ENCODE measurements at places on chromosomes 7 and 10.

GRCh38 chr7:137147338-137147720 lies 196.2 kb downstream of the PTN start:
- no peak for DNase-seq

- no peak for DNase-seq
Measured at GRCh38 chr7:38518541-38518940, 112.6 kb downstream of the AMPH start.

DNA sequence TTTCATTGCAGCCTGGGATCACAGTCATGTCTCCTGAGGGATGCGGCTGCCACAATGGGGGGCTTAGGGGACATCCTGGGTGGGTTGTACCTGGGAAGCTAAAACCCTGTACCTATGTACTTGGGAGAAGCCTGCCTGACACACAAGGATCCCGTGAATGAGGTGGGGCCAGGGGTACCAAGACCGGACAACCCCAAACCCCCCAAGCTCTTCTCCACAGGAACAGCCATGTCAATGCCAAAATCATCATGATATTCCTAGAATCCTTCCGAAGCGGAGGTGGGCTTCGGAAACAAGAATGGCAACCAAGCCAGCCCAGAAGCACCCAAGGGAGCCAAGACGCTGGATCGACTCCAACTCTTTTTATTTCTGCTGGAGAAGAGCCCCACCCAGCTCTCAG lies 260.3 kb upstream of the TCERG1L start:
- no peak for DNase-seq

- no peak for DNase-seq
Measured at GRCh38 chr10:113094114-113094486, 144.1 kb downstream of the TCF7L2 start.

DNA sequence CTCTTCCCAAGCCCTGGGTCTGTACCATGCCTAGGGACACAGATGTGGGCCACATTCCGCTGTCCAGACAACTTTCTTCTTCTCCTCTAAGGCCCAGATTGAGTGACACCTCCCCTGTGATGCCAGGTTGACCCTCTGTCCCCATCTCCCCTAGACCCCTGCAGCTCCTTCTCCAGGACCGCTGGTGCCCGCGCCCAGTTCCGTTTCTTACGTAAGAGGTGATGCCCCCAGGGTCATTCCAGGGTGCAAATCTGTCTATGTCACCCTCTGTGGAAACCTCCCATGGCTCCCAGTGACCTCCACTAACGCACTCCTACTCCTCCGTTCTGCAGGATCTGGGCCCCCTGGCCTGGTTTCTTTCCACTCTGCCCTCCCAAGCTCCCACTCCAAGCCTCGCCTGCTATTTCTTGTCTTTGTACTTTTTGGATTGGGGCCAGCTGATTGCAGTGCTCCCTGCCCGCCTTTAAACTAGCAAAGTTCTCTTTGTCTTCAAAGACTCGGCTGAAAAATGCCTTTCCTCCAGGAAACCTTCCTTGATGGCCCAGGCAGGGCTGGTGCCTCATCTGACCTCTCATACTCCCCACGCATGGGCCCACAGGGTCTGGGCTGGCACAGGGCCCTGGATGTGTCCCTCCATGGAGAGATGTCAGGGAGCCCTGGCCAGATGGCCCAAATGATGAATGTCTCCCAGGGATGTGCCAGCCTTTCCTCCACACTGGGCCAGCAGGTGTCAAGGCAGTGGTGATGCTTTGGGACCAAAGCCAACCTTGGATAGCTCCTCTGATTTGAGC lies 21.3 kb upstream of the ELN start:
- no peak for DNase-seq

DNA sequence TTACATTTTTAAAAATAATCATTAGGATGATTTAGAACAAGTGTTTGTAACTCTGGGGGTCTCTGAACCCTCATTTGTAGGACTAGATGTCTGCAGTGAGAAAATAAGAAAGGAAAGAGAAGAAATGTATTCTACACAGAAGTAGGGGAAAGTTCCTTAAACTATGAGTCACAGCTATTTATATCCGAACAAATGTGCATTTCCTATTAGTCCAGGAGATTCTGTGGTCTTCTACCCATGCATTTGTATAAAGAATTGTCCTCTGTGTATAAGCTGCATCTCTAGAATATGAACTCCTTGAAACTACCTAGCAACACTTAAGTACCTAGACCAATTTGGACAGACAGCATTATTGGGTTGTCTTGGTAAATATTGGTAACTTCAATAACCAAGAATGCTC lies 15.9 kb upstream of the CD36 start:
- no peak for DNase-seq

- no peak for DNase-seq
Measured at GRCh38 chr10:88118729-88119128, 255.3 kb downstream of the PTEN start.

DNA sequence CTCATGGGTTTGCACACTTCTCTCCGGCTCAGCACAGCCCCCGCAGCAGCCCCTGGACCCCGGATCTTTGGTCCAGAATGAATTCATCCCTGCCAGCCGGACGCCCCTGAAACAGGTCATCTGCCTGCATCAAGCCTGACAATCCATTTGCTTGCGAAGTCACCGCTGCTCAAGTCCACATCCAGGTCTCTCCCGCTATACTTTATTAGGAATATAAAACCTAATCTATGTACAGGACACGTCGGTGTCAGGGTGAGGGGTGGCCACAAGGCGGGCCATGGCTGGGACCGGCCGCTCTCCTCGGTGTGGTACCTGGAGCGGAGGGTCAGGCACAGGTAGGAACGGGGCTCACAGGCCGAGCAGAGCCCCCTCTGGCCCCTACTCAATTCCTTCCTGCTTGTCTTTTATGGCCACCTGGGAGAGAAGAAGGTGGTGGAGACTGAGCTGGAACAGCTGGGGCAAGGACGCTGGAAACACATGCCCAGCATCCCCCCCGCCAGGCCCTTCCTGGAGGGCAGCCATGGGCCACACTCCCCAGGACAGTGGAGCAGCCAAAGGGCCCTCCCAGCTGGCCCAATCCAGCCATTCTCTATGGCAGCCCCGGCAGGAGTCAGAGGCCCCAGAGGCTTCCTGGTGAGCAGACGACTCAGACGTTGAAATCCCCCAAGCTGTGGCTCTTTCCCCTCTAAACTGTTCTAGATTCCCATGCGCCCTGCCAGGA lies 5.3 kb downstream of the POLR2J start:
- no peak for DNase-seq

- no peak for DNase-seq
Measured at GRCh38 chr7:139771001-139771956, 6.5 kb downstream of the HIPK2 start.

DNA sequence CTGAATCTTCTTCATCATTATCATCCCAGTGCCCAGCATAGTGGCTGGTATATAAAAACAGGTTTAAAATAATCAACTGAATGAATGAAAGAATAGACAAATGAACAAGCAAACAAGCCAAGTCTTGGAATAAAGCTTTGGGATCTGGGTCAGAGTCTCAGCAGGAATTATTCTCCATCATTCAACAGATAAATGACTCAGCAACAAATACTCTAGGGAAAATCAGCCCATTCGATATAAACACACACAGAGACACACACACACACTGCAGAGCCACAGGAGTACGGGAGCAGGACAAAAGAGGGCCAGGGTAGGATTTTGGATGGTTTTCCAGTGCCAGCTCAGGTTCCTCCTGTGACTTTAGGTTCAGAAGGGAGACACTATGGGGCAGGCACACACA lies 29.2 kb upstream of the DLX6 start:
- DNase-seq: no peak

DNA sequence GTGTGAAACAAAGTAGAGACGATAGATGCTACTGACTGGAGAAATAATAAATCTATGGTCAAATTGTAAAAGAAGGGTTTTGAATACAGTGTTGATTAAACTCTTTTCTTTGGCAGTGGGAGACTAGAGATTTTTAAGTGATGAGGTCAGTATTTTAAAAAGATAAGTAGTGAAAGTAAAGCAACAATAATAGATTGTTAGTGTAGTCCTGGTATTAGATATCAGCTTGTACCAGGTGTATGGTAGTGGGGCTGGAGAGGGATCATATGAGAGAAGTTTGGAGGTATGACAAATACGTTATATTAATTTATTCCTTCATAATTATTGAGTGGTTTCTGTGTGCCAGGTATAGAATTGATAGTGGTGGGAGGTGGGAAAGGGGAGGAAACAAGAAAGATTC lies 25.2 kb downstream of the PHTF2 start:
- no peak for DNase-seq

DNA sequence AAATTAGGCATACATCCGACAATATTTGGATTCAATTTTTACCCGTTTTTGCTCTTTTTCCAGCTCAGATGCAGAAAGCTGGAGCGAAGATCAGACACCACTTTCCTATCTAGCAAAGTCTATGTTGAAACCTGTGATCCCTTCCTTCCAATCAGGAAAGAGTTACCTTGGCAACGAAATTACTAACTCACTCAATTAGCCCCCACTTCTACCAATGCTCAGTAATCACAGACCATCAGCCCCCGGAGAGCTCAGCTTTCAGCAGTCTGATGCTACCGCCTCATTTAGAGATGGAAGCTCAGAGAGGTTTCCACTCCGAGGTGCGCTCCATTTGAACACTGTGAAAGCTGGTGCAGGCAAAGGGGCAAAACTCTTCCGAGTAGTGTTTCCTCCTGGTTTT lies 6.7 kb downstream of the FRAT1 start:
- no peak for DNase-seq

GRCh38 chr7:146119002-146119401 lies 2.4 kb downstream of the CNTNAP2 start:
- no peak for DNase-seq

DNA sequence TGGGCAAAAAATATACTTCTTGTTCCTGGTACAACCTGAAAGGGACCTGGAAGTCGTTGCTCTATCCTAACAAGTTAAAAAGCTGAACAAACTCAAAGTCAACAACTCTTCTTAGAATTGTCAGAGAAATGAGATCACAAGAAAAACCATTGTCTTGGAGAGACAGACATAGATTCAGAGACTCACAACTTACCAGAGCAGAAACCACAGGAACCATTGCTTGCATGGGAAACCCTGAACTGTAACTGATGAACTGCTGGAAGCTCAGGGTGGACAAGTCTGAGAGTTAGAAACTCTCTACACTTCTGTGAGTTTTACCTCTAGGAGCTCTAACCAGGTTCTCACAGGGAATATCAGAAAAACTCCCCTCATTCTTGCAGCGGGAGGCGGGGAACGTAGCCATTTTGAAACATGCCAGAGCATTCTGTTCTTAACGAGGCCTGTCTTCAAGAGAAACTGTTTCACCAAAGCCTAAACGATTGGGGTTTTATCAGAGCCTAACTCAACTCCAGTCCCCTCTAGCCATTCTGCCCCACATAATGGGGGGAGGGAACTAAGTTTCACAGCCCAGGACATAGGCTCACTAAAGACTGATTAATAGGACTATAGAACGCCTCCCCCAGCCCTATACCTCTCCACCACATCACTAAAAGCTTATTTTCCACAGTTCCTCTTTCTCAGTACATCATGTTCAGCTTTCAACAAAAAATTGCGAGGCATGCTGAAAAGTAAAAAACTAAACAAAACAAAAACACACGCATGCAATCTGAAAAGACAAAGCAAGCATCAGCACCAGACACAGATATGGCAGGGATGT lies 12.0 kb upstream of the GSDME start:
- DNase-seq: no peak

DNA sequence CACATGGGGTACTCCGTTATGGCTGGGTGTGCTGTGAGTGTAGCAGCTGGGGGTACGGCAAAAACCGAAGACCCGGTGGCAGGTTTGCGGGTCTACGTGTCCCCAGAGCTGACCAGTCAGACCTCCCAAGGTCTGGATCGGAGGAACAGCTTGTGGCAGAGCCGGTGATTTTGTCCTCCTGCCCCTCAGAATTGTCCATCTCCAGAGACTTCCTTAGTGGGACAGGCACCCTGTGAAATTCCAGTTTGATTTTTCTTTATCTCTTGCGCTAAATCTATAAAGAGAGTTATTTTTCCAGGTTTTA lies 1.0 kb downstream of the EIF3B start:
- no peak for DNase-seq

- DNase-seq: no peak
Measured at GRCh38 chr7:112042631-112043030, 163.6 kb downstream of the DOCK4 start.

DNA sequence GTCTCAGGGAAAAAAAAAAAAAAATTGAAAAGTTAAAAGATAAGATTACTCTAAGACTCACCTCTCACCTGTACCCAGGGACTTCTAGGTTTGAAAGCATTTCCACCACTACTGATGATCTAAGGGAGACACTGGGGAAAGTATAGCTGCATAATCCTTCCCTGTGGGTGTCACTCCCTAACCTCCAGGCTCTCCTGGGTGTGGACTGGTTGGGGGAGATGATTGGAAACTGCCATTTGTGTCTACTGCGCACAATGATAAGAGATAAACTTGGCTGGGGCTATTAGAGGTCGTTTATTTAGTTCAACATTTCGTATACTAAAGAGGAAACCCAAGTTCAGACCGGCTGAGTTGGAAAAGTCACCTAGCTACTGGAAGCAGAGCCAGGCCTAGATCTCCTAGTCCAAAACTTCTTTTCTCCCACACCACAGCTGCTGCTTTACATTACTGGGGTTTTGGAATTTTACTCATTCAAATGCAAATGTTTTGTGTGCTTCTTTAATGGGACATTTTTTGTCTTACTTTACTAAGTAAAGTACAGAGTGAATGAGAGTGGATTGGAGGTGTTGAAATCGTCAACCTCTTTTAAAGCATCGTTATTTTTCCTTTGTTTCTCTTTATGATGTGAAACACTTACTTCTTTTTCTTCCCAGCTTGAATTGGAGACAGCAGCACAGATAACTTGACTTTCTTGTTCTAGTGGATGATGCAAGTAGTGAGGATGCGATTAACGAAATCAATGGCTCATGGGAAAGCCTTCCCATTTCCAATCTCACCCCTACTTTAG lies 22.3 kb upstream of the SEC61G start:
- no peak for DNase-seq

DNA sequence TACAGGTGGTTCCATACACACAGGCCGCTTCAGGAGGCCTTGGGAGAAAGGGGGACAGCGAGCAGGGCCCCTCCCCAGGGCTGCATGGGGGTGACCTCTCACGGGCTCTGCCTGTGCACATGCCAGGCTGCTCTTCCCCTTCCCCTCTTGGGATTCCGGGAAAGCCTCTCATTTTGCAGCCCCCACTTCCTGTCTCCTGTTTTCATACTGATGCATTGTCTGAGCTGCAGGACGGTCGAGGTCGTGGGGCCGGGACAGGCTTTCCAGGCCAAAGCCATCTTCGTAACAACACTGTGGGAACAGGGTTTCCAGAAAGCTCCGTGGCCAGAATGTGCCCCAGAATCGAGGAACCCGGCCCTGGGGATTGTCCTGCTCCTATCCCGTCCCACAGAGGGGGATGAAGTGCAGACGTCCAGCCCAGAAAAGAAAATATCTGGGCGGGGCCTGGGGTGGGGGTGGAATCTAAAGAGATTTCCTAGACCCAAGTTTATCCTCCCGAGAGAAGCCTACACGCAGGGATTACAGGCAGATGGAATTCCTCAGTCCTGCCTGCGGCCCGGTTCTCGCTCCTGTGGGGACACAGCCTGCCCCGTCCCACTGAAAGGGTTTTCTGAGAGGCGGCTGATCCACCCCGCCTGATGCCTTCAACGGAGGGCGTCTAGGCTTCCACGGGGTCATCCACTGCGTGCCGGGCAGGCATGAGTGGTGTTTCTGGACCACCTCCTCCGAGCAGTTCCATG lies 29.5 kb upstream of the DNAAF5 start:
- no peak for DNase-seq

Data from activated naive CD8-positive, alpha-beta T cell treated with anti-CD3 and anti-CD28 coated beads for 36 hours (primary cell).